ENCODE measurements at places on chromosomes 6 and 20. TPM values are rescaled to one million over a fixed set of nuclear protein-coding genes. Genes with fewer than 3 reads are reported as not detected.

- no peak for DNase-seq
These were observed 5.6 kb upstream of the CNPY3 start for GRCh38 chr6:42923666-42924065.

GRCh38 chr6:44831002-44831610, 443.6 kb downstream of the CDC5L start:
- no peak for DNase-seq

EXOC2 gene
- total RNA-seq: 30.8 TPM

- DNase-seq: no peak
These were observed 86.2 kb downstream of the PLEKHG1 start for GRCh38 chr6:150685860-150686259.

GRCh38 chr20:63192721-63193120, 23.2 kb downstream of the YTHDF1 start:
- DNase-seq: no peak

- no peak for DNase-seq
These were observed 23.7 kb upstream of the TMEM14A start for GRCh38 chr6:52647199-52647598.

DNA sequence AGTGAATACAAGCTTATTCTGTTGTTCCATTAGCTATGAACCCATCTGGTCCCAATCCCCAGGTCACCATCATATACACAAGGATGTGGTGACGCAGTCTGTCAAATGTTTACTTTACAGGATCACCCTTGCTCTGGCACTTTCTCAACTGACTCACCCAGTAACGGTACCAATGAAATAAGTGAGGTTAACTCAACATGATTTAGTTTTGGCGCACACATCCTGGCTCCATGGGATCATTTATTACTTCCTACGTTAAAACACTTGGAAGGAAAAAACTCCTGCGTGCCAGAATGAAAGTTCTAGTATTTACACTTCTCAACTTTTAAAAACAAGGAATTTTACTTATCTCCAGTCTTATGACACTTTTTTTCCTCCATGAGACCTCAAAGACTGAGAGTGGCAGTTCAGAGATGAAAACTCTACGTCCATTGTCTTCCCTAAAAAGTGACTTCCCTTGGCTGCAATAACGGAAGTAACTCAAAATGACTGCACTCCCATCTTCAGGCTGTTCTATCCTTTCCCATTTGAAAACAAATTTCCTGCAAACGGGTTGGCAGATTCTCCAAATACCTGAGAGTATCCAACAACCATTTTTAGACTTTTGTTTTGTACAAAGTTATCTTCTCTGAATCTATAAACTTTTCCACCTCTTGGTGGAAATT, 15.9 kb downstream of the AGPAT4 start:
- no peak for DNase-seq

Data from prostate gland (tissue), 2 donors.